ENCODE measurements at places on chromosomes 2 and 18.

DNA sequence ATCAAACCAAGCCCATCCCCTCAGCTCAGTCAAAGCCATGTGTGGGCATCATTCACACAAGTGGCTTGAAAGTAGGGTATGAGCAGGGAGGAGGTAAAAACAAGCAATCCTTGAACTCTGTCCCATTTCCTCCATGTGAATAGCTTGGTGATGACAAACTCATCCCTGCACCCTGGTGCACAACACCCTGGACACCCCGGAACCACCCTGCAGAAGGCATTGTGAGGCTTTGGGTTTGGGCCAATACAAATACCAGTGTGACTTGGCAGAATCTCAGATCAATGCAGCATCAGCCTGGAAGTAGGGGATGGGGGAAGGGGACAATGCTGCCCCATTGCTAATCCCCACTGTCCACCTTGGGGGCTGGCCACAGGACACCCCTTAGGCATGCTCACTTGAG lies 28.6 kb downstream of the TGFA start:
- no peak for DNase-seq

DNA sequence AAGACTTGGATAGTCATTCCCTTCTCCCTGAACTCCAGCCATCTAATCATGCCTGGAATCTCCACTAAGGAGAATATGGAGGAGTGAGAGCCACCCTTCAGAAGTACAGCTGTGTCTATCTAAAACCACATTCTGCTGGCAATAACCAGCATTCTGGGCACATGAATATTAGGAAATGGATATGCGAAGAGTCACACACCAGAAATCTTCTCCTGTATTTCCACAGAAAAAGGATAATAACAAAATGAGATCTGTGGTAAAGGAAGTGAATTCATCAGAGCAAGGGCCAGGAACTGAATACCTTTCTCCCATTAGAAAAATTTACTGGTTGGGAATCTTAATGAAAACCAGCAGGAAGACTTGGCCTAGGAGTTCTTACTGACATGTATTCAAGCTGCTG lies 218.8 kb downstream of the SCG2 start:
- no peak for DNase-seq

- DNase-seq: no peak
Observed at GRCh38 chr2:108634576-108635160, 84.6 kb upstream of the RANBP2 start.

- no peak for DNase-seq
Observed at GRCh38 chr18:22344908-22345670, 72.6 kb downstream of the CTAGE1 start.

- no peak for DNase-seq
Observed at GRCh38 chr2:134281815-134282419, 28.0 kb downstream of the MGAT5 start.

DNA sequence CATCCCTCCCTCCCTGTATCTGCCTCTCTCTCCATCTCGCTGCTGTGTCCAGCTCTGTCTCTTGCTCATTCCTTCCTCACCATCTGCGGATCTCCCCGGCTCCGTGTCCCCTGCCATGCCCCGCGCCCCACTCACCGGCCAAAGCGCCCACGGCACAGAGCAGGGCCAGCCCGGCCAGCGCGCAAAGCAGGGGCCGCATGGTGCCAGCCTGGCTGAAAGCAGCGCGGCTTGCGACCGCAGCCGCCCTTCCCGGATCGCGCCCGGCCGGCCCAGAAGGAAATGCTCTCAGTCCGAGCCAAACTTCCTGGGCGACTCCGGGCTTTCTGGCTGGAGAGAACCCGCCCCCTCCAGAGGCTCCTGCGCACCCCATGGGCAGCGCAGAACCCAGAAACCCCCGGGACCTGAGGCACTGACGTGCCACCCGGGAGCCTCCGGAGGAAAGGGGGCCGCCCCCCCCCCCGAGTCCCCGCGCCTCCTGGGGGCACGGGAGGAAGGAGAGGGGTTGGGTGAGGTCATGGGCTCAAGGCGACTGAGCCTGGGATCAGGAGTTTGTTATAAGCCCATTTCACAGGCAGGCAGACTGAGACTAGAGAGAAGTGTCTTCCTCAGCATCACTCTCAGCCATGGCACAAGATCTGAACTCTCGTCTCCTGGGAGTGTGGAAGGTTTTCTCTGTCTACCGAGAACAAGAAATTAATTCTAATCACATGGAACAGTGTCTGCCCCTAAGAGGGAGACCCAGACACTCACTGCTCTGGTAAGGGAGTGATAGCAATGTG lies 45.2 kb upstream of the RAB6C start:
- DNase-seq: no peak

- no peak for DNase-seq
Observed at GRCh38 chr18:39053571-39053970, 1488.0 kb upstream of the CELF4 start.

- peak; percentile 60 for DNase-seq
Observed at GRCh38 chr2:136376798-136377211, 258.9 kb upstream of the CXCR4 start.

DNA sequence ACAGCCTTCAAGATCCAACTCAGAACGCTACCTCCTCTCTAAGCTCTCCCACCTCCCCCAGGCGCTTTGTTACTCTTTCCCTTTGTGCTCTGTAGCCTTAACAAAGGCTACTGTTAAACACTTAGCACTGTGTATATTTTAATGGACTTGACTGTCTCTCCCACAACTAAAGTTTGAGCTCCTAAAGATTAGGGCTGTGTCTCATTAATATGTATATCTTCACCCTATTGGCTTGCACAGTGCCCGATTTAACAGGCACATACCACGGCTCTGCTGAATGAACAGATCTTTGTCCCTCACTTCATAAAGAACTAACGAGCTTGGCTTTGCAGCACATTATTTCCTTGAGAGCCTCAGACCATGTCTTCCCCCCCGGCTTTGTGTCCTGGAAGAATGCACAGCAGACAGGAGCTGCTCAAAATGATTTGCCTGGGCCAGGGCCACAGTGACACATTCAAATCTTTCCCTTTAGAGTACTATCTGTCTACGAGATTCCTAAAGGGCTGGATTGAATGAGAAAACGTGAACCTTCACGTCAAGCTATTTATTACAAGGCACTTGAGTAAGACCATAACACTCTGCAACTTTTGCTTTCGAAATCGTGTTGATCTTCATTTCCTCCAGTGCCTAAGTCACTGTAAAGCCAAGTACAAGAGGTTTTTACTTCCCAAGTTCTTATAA lies 22.1 kb downstream of the ABHD3 start:
- DNase-seq: no peak

DNA sequence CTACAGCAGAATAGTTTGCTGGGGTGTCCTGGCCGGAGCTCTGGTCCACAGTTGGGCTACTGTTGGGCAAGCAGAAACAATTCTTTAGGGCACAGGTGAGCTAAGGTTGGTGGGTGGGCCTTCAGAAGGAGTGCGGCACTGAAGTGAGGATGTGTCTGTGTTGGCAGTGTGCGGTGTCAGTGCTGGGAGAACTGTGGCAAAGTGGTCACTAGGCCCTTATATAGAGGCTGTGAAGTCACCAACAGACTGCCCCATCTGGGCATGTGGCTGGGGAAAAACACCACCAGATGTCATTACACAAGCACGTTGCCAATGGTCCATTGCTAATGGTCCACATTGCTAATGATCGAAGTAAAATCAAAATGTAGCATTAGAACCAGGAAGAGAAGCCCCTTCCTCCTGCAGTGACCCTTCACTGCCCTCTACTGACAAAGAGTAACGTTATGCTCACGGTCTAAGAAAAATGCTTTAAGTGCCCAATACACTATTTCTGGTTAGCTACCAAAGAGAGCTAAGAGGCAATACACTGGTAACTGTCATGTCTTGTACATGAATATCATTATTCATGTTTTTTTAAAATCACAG lies 21.3 kb downstream of the SCN1A start:
- DNase-seq: peak; percentile 8

All from pulmonary artery endothelial cell (primary cell).